ENCODE measurements at places on chromosomes 2 and 18. TPM values are rescaled to one million over a fixed set of nuclear protein-coding genes. Genes with fewer than 3 reads are reported as not detected.

DNA sequence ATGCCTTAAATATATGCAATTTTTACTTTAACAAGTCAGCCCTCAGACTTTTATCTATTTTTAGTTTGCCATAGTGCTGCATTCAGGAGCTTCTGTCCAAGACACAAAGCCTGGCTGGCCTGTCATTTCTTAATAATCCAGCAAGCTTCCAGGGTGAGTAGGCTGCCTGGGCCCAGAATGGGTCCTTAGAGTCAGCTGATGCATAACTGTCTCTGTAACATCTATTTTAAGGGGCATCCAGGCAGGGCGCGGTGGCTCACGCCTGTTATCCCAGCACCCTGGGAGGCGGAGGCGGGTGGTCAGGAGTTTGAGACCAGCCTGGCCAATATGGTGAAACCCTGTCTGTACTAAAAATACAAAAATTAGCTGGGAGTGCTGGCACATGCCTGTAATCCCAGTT lies 11.8 kb upstream of the GNLY start:
- no peak for DNase-seq

DNA sequence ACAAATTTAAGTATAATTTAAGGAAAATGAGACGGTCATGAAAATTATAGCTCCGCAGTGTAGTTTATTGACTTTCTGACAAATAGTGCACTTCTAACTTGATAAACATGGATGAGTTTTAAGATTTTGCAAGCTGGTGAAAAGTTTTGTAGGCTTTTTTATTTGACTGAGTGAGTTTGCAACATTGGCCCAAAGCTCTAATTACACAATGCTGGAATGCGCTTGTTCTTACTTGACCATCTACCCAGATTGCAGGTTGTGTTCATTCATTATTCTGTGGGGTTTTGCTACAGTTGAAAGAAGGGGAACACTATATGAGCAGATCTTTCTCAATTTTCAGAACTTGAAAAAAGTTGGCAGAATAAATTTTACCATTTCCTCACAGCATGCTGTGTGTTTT lies 13.5 kb downstream of the SPOPL start:
- DNase-seq = no peak

DNA sequence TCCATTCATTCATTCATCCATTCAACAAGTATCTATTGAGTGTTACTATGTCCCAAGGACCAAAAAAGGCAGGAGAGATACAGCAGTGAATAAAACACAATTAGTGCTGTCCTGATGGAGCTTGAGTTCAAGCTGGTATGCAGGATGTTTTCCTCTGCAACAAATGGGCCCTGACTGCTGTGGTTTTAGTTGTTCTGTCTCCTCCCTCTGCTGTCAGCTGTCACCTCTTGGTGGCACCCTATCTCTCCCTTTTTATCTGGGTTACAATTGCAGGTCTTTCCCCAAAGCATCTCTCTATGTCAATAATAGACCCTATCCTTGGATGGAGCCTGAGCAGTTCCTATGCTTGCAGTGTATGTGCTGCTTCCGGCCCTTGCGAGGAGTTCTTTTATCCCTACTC lies 304.8 kb downstream of the PDE11A start:
- no peak for DNase-seq

Gene ATG9A
- polyA plus RNA-seq = 54.2 TPM

Gene CXCR1
- polyA plus RNA-seq = 14.5 TPM

Gene NMUR1
- polyA plus RNA-seq = not detected

Gene PTPRN
- polyA plus RNA-seq = not detected

GRCh38 chr18:23196119-23197007 lies 61.1 kb downstream of the CABLES1 start:
- no peak for DNase-seq

GRCh38 chr18:76699923-76700322 lies 122.4 kb upstream of the ZNF236 start:
- no peak for DNase-seq

- DNase-seq = no peak
Observed at GRCh38 chr2:85231952-85232351, 95.8 kb downstream of the TGOLN2 start.
